ENCODE measurements at places on chromosomes 5 and 9.

DNA sequence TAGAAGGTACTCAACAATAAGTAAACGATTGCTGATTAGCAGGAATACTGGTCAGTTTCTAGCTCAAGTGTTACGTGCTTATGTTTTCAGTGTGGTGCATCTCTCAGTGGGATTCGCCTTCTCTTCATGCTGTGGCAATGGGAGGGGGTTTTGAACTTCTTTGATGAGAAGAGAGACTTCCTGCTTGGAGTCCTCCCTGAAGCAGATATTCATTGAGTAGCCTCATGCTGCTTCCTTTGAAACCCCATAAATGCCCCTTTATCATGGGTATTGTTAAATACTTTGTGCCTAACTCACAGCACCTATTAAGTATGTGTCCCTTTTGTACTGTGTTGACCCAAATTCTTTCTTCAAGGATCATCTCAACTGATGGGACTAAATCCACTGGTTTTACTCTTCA, 116.5 kb downstream of the DOCK8 start:
- no peak for DNase-seq

GRCh38 chr5:135709208-135709575, 125.3 kb upstream of the SLC25A48 start:
- no peak for DNase-seq

- DNase-seq, result no peak
These were observed 3.9 kb downstream of the GPRIN1 start for GRCh38 chr5:176606032-176606431.

- DNase-seq, result no peak
These were observed 65.2 kb upstream of the RNF130 start for GRCh38 chr5:180136630-180137381.

GRCh38 chr5:39052141-39052540, 22.1 kb downstream of the RICTOR start:
- no peak for DNase-seq

- DNase-seq, result no peak
These were observed 25.5 kb upstream of the SNCAIP start for GRCh38 chr5:122286541-122286940.

- DNase-seq, result peak; percentile 14
These were observed 23.9 kb upstream of the MAPK9 start for GRCh38 chr5:180315762-180316212.

- no peak for DNase-seq
These were observed 7.8 kb upstream of the ANP32B start for GRCh38 chr9:97975376-97975775.

DNA sequence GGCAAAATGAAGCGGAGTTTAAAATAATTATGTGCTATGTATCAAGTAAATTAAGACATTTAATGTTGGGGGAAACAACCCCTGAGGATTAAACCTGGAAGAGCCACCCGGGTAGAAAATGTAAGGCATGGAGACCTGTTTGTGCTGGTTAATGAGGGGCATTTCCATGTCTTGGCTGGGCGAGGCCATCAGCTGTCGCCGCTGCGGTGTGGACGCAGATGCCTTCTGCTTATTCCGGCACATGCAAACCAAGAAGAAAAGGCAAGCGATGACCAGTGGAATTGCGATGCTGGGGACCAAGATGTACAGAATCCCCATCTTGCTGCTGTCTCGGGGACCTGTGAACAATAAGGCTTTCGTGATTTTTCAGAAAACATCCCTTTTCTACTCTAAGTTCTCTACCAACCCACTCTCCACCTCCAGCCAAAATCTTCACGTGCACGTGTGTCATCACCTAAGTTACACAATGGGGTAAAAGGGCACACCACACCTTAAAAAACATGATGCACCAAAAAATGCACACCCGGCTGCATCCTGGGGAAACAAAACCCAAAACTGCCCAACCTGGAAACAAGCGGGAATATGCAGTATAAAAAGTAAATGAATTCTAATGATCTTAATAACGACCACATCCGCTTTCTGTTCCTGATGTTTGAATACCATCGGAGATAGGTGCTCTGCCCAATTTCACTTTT, 223.5 kb downstream of the ROR2 start:
- DNase-seq, result no peak

DNA sequence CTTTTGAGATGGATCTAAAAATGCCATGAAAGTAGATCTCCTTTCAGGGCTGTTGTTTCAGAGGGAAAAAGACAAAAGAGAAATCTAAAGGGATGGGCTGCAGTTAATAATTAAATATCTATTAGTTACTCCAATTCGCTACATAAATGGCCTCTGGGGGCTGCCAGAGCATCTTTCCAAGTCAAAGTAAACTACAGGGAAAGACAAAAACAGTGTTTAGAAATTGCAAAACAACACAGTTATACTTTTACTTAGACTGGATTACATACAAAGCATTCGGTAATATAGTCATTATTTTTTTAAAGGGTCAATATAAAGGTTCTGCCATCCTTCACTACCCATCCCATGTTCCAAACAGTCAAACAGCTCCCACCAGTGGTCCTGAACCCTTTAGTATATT, 853.5 kb upstream of the DMAC1 start:
- DNase-seq, result no peak

DNA sequence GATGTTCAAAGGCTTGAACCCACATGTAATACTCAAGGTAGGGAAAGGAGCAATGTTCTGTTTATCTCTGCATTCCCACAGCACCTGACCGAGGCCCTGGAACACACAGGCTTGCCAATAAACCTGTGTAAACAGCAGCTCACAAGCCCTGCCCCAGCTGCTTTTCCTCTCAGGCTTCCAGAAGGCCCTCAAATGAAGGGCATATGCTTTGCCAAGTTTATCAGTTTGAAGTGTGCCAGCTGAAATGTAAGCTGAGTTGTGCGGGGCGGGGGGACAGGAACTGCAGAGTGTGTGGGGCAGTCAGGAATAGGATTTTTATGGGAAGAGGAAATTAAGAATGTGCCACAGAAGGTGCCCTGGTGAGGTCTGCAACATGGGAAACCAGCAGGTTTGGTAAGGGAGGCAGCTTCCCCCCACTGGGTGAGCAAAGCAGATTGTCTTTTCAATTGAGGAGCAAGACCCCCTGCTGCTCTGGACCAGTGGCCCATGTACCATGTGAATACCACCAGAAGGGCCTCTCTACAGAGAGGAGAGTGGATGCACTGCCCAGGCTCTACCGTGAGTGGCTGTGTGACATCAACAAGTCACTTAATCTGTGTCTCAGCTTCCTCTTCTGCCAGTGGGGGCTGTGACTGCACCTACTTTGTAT, 194.8 kb downstream of the SPOCK1 start:
- DNase-seq, result no peak

DNA sequence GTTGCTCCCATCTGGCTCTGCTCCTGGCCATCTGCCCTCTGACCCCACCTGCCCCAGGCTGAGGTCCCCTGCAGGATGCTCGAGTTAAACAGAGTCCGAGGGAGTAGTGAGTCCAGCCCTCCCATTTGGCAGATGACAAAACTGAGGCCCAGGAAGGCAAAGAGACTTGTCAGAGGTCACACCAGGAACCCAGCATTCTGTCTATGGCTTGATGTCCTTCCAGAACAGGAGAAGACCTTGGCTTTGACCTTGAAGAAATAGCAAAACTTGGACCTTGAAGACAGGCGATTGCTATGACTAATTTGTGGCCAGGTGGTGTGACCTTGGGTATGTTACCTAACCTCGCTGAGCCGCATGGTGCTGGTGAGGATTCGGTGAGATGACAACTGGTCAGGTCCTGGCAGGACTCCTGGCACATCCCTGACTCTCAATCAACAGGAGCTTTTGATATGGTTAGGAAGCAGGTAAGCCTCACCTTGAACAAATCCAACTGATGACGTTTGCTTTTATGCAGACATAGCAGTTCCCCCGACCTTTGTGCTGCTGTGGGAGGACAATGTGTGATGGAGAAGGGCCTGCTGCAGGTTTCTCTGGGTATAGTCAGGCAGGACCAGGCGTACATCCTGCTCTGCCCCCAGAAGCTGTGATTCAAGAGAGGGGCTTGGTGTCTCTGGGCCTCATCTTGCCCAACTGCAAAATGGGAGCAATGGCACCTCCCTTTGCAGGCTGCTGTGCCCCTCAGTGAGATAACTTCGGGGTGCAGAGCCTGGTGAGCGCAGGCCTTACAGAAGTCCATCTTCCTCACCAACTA, 198.7 kb downstream of the C9orf50 start:
- no peak for DNase-seq

- DNase-seq, result no peak
These were observed 6.4 kb upstream of the RNU6ATAC start for GRCh38 chr9:134170532-134171315.

GRCh38 chr9:109263358-109263757, 57.5 kb downstream of the EPB41L4B start:
- DNase-seq, result no peak

GRCh38 chr9:136977649-136978072, 357 bp downstream of the PTGDS start:
- DNase-seq, result no peak

DNA sequence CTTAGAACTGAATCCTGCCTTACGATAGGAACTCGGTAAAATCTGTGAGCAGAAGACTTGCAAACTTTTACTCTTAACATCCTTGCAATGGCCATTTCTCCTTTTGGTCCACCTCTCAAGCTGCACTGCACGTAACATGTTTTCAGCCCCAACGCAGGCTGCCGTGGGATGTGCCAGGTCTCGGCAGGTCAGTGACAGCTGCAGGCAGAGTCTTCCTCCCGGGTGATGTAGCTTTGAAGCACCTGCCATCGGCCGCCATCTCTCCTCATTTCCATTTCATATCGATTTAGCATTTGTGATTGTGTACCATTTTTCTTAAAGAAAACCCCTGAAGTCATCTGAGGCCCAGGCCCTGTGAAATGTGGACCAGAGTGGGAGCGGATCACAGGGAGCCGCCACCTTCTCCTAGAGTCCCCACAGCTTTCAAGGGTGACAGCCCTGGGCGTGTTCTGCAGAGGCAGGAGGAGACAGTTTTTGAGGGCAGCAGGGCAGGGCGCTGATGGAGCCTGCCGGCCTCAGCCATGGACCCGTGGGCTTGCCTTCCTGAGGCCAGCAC, 25.8 kb upstream of the LPCAT1 start:
- no peak for DNase-seq

DNA sequence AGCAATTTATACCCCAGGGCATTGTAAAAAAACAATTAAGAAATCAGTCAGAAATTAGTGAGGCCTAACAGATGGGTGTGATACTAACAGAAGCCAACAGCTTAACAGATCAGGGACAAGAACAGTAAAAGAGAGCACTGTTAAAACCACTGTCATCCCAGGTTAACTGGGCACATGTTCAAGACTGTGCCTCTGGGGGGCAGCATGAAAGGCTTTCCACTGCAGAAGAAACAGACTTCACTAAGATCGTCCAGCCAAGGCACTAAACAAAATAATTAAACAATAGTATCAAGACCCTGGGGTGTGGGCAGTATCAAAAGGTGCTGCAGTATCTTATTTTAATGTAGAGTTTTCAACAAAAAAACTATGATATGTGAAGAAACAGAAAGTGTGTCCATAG, 43.5 kb downstream of the FBN2 start:
- no peak for DNase-seq

DNA sequence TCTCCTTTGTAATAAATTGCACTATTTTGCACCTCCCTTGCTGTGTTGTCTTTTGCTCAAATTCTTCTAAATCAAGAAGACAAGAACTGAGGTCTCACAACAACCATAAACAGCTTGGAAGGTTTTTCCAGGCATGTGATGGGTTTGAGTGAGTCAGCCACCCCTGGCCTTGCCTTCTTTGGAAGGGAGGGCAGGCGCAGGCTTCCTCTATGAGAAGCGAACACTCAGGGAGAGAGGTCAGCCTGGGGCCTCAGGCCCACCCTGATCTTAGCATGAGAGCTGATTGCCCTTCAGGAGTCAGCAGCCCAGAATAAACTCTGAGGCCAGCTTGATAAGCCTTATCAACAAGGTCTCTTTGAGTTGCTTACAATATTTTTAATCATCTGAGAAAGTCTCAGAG, 31.6 kb downstream of the S1PR3 start:
- no peak for DNase-seq

GRCh38 chr5:149271716-149272563, at the start of gene AFAP1L1:
AFAP1L1 (plus strand) TSS chr5:149271859; CDS start chr5:149271969, 110 bp downstream.
- DNase-seq, result peak; percentile 25

DNA sequence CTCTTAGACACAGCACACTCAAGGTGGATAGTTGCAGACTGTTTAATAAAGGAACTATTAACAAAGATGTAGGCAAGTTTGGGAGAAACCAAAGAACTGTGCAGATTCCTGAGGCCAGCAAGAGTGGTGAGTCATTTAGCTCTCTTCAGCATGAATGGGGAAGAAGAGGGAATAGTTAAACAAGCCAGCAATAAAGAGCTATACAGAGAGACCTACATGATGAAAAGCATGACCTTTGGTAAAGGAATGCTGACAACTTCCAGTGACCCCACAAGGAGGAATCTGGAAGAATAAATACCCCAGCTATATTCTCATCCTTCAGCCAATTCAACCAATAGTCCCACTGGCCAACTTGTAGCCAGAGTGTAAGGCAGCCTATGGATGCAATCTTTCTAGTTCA, 706.0 kb upstream of the GRAMD2B start:
- peak; percentile 73 for DNase-seq

- no peak for DNase-seq
These were observed 143.4 kb upstream of the DHFR start for GRCh38 chr5:80798166-80798565.

DNA sequence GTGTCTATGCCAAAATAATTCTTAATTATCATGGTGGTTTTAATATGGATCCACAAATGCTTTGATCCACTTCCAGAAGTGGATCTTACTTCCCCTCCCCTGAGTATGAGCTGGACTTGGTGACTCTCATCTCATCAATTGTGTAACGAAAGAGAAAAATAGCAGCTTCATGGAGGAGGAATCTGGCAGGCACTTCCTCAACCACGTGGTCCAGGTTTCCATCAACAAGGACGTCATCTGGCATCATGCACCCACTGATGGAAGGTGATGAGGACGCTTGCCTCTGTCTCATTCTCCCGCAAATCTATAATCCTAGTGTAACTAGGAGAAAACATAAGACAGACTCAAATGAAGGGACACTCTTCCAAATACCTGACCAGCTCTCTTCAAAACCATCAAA, 54.6 kb upstream of the S1PR3 start:
- no peak for DNase-seq

DNA sequence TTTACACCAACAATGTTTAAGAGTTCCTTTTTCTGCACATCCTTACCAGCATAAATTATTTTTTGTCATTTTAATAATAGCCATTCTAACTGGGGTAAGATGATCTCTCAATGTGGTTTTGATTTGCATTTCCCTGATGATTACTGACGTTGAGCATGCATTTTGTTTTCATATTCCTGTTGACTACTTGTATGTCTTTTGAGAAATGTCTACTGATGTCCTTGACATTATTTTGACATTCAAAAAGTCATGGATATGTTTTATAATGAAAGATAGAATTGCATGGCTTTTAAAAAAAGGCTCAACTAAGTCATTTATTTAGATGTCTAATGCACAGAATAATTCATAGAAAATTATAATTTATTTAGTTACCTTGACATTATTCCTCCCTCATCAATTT, 381.6 kb upstream of the C9orf72 start:
- no peak for DNase-seq

DNA sequence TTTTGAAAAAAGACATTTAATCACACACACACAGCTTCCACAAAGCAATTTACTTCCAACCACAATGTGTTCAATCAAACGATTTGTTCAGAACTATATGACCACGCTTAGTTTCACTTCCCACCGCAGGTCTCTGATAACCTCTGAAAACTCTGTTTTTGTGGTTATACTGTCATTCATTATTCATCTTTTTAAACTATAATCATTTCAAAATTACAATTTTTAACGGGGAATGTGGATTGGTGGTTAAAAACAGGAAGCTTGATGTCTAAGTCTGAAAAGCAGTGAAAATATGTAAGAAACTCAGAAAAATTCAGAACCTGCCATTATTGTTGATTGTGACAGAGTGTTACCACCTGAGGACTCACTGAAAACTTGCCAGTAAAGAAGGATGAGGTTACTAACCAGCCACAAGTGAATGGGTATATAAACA, 12.7 kb upstream of the TMEM174 start:
- DNase-seq, result no peak

GRCh38 chr9:33104401-33104800, 27.9 kb upstream of the SMU1 start:
- DNase-seq, result no peak
